MG63 (cell line): ENCODE measurements at places on chromosomes 3 and 15. TPM values are rescaled to one million over a fixed set of nuclear protein-coding genes. Genes with fewer than 3 reads are reported as not detected.

ERC2 gene
- total RNA-seq, result not detected in 2 replicates

LRRC49 gene
- 8.3 and 18.1 TPM in 2 replicates for total RNA-seq

ZCWPW2 gene
- total RNA-seq, result not detected in 2 replicates

PIGZ gene
- total RNA-seq, result 3.0 TPM in 1 of 2 replicates, not detected in the other
